GM13977 (cell line): ENCODE measurements at places on chromosomes 2 and 18.
A peak's percentile ranks its signal among the peaks of the same experiment; 100 is the strongest.

DNA sequence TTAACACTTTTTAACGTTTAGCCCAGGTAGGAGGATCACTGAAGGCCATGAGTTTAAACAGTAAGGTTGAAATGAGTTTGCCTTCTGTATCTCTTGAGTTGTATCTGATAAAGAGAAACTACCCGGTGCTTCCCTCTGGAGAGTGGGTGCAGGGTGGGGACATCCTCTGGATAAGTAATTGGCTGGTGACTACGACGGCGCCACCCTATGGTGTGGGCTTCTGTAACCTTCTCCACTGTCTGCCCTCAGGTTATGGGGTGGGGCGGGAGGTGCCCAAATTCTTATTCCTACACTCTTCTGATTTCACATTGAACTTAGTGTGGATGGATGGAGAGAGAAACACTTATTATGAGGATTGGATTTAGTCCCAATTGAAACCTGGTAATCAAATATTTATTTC, 68.8 kb downstream of the LDLRAD4 start:
- DNase-seq: no peak

- no peak for DNase-seq
Measured at GRCh38 chr2:224155896-224156295, 116.8 kb upstream of the SERPINE2 start.

DNA sequence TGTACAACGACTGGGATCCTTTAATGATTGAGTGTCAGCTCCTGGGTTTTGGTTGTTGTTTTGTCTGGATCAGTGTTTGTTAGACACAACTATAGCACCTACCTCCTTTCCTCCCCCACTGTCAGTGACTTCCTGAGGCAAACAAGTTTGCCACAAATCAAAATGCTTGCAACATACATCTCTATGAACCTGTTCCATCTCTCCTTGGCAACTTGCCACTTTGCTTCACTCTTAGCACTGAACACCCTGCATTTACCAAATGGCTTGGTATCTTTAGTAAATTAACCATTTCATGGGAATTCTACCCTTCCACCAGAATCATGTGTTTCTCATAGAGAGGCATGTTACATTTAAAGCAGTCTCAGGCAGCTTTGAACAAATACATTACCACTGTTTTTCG, 301.1 kb upstream of the TANK start:
- DNase-seq: no peak

- peak; percentile 44 for DNase-seq
Measured at GRCh38 chr2:207770602-207771404, 1.1 kb upstream of the FZD5 start.

DNA sequence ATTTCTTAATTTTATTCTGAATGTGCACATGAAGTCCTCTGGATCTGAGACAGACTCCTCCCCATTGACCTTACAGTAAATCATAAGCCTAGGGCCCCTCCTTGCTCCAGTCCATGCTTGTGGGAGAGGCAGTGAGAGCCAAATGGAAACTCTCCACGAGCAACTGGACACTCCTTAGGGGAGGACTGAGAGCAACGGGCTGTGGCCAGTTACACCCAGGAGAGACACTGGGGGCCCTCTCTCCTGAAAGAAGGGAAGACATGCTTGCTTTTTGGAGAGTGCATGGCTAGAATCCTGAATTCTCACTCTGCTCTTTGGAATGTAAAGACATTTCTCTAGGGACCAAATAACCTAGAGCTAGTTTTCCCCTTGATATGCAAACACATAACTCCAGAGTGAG, 49.0 kb upstream of the BIN1 start:
- DNase-seq: no peak

DNA sequence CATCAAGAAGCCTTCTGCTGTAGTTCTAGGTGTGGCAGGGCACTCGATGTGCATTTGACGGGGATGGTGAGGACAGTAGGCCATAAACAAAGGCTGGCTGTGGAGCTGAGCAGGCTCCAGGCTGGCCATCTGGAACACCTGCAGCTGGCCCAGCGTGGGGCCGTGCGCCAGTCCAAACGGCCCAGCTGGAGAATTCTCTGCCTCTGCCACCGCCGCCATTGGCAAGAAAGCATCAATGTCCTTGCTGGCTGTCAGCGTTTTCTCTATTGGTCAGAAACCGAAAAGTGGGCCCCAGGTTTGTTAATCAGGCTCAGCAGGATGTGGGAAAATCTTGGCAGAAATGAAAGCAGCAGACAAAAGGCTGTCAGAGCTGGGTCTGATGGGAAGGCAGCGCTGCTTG, 24.0 kb upstream of the CTIF start:
- no peak for DNase-seq
